Omental fat pad (tissue), 4 donors: ENCODE measurements at places on chromosomes 1 and 21.

GRCh38 chr1:101069158-101069557 lies 43.6 kb upstream of the DPH5 start:
- DNase-seq = no peak

DNA sequence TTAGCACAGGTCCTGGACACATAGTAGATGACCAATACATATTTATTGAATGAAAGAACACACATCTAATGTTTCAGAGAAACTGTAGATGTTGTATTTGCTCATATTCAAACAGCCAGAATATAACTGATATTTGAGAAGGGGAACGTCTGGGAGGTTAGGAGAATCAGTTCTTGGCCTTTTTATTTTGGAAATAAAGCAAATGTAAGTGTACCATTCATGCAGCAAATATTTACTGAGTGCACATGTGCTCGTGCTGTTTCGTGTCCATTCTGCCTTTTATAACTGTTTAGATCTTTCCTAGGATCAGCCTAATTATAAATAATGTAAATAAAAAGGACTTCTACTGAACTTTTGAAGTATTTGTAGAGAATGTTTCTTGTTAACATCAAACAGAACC lies 103.8 kb downstream of the GREM2 start:
- DNase-seq = no peak

DNA sequence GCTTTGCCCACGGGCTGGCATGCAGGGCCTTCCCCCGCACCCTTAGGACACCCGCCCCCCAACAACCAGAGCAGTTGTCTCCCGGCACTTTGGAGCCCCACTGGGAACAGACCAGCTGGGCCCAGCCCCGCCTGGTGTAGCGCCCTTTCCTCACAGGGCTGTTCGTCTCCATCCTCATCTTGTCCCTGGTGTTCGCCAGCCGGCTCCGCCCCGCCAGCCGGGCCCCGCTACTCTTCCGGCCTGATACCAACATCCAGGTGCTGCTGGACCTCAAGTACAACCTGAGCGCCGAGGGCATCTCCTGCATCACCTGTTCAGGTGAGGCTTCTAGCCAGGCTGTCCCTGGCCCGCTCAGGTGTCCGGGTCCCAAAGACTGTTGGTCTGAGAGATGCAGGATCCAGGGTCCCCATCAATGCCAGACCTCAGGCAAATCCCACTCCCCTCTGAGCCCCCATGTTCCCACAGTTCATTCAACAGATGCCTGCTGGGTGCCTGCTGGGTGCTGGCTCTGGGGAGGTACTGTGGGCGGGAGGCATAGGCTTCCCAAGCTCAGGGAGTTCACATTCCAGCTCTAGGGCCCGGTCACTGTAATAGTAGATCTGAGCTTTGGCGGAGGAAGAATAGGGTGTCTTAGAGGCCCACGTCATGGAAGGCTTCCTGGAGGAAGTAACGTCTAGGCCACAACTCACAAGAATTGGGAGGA lies 41.7 kb downstream of the DISP3 start:
- DNase-seq = no peak

DNA sequence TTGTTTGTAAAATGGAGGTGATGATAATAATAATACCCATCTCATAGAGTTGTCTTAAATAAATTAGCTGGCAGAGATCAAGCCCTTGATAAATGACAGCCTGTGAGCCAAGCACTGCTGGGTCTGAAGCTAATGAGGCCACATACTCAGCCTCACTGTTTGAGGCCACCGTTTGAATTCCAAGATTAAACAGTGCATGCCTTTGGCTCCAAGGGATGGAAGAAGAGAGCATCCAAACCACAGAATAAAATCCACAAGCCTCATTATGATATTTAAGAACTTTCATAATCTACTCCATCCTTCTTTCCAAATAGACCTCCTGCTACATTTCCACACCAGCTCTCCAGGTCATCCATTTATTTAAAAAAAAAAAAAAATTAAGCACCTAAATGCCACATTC lies 29.0 kb downstream of the TGFBR3 start:
- DNase-seq = no peak

- no peak for DNase-seq
Observed at GRCh38 chr1:20399196-20399595, 86.8 kb downstream of the CAMK2N1 start.

DNA sequence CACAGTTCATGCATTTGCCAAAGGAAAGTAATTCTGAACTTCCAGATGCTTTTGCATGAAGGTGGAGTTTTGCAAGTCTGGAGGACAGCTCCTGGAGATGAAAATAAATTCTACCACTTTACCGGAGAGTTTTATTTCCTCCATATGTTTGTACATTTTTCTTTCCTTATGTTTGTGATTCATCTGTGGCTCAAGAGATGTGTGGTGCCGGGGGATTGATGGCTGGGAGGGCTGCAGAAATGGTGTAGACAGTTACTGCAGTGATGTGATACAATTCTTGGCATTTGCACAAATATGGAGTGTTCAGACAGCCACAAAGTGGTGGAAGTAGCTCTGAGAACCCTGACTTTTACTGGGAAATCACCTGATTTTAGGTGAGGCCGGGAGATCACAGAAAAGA lies 58.5 kb upstream of the ASB17 start:
- no peak for DNase-seq

GRCh38 chr1:27934818-27935549 lies at the start of gene SMPDL3B:
Gene SMPDL3B, plus strand, starts transcription at chr1:27935000. Its CDS starts 184 bp downstream, at chr1:27935184.
- no peak for DNase-seq

GRCh38 chr1:41541592-41541952 lies 57.1 kb upstream of the EDN2 start:
- no peak for DNase-seq

DNA sequence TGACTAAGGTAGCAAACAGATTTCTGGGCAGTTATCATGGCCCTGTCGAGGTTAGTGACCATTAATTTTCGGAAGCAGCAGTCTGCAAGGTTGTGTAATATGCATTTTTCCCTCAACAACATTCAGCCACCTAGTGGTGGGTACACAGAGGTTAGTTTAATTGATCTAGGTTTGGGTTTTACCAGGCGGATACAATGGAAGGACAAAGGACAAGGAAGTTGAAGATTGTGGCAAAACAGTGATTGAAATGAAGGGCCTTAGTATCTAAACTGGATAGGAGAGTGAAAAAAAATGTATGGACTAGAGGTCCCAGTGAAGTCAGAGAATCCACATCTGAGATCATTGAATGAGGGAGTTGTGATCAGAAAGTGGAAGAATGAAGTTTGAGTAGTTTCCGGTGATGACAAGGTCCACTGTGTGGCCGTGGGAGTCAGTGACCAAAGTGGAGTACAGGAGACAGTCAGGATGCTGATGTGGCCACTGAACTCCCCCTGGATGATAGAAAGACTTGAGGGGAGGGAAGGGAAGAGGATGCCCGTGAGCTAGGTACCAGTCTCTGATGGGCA lies 2.8 kb downstream of the ARMH1 start:
- DNase-seq = no peak

DNA sequence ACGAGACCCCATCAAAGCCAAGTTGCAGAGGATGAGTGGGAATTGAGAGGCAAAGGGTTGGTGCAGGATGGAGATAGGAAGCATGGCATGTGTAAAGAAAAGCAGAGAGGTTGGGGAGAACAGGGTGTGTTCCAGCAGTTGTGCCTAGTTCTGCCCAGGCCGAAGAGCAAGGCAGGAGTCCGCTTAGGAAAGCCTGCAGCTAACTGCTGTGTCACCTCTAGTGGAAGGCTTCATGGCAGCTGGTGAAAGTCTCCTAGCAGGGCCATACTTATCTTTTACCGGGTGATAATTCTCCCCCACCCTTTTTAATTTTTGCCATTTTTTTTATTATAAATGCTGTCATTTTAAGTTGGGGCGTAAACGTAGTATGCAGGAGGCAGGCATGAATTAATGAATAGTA lies 93.6 kb downstream of the NFIA start:
- DNase-seq = no peak

DNA sequence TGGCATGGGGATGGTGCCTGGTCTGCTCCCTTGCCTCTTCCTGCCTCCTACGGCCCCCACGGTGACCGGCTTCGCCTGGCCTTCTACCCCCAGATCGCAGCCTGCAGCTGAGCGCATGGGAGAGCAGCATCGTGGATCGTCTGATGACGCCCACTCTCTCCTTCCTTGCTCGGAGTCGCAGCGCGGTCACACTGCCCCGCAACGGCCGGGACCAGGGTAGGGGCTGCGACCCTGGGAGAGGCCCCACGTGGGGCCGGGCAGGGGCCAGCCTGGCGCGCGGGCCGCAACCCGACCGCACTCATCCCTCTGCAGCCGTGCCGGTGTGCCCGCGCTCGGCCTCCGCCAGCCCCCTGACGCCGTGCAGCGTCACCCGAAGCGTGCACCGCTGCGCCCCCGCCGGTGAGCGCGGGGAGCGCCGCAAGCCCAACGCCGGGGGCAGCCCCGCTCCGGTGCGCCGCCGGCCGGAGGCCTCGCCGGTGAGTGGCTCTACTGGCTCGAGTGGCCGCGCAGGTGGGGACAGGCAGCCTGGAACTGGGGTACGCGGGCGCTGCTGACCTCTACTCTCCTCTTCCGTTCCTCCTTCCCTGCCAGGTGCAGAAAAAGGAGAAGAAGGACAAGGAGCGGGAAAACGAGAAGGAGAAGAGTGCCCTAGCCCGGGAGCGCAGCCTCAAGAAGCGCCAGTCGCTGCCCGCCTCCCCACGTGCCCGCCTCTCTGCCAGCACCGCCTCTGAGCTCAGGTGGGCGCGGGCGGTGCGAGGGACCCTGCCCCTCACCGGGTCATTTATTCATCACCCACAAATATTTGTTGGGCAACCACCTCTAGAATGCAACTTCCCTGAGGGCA lies 20.4 kb downstream of the MAP7D1 start:
- no peak for DNase-seq

DNA sequence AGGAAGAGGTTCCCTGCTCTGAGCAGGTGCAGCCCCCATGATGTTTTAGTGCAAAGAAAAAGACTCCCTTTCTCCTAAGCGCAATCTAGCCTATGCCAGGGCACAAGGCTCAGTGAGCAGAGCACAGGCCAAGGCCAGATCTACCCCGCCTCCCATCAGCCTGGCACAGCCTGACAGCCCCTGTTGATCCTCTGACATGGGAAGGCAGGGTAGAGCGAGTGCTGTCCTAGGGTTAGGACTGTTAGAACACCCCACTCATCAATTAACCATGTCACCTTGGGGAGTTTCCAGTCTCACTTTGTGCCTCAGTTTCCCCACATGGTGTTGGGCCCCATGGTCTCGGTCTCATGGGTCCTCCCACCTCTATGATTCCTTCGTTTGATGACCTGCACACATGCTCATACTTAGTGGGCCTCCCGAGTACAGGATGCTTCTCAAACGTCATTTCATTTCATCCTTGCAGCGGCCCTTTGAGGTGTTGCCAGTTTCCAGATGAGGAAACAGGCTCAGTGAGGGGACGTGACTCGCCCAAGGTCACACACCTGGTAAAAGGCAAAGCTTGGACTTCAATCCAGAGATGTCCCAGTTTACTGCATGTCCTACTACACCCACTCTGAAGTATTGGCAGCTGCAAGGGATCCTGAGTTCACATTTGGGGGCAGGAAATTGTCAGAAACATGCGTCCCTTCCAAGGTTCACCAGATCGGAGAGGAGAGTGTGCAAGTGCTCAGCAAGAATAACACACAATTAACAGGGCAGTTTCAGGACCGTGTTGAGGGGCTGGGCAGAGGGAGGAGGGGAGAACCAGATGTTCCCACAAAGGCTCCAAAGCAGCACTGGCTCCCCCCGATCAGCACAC lies 213.3 kb downstream of the TRABD2B start:
- DNase-seq = no peak

GRCh38 chr1:21278860-21279845 lies 11.1 kb downstream of the ECE1 start:
- no peak for DNase-seq

DNA sequence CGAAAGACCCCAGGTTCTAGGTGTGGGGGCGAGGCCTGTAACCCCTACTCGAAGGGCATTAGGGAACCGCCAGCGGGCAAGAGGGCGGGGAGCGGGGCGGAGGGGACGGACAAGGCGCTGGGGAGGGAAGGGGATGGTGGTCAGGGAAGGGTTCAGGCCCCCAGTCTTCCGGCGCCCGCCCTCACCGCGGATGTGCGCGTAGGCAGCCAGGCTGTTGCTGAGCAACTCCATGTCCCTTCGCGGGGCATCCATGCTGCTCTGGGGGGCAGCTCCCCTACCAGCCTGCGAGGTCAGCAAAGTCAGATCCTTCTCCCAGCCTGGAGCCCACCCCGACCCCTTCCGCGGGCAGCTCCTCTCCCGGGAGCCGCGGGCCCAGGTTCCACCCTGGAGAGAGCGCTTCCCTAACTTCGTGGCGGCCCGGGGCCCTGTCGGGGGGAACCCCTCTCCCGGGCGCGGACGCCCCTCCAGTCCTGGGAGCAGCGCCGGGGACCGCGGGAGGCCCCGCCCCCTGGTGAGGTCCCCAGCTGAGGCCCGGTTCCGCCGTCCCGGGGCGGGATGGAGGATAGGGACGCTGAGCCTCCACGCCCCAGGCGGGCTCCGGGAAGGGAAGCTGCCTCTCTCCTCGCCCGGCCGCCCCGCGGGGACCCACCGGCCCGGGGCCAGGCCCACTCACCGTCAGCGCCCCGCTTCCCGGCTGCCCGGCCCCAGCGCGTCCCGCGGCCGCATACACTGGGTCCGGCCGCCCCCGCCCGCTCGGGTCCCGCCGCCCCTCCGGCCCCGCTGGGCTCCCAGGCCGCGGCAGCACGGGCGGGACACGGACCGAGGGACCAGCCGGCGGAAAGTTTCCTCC lies 434 bp downstream of the EVA1B start:
- DNase-seq = no peak

GRCh38 chr1:20685741-20686140 lies 24.6 kb upstream of the DDOST start:
- no peak for DNase-seq

DNA sequence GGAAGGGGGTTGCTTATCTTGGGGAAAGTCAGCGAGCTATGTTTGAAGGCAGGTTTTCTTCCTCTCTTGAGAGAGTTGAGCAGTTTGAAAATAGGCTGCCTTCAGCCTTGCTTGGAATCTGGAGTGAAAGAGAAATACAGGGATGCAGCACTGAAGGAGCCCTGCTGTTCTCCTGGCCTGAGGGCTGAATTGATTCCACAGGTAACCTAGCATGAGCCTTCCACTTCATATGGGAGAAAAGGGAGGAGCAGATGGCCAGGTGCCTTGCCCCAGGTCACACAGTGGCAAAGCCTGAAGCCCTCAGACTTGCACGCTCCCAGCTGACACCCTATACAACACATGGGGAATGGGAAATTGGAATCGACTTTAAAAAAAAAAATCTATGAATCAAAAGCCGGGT lies 88.0 kb upstream of the WLS start:
- DNase-seq = no peak

DNA sequence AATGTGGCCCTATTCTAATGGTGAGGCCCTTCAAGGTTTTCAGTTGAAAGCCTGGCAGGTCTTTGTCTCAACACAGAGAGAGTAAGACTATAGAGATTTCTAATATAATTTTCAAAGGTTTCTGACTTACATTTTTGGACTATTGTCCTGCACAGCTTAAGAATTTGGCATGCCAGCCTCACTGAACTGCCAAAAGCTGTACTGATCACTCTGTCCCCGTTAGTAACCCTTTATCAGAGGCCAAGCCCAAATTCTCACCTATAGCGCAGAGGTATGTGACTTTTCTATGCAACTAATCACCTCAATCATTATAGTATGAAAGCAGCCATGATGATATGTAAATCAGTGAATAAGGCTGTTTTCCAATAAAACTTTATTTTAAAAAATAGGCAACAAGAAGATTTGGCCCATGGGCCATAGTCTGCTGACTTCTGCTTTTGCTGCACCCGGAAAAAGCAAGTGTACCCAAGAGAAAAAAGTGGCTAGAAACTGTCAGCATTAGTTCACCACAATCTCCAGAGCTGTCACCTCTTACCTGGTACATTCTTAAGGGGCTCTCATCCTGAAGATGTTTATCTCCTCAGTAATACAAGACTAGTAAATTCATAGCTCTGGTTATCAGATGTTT lies 85.4 kb downstream of the PIGK start:
- DNase-seq = no peak
